HAP-1 (cell line): ENCODE measurements at places on chromosomes 5 and 9.
A peak's percentile ranks its signal among the peaks of the same experiment; 100 is the strongest.

GRCh38 chr9:133347515-133347984 lies 381 bp downstream of the MED22 start:
- peak; percentile 50 for DNase-seq

- no peak for DNase-seq
Measured at GRCh38 chr5:136013559-136013958, 15.2 kb upstream of the TGFBI start.

GRCh38 chr5:56677690-56678305 lies 137.6 kb upstream of the MAP3K1 start:
- DNase-seq, result no peak

- DNase-seq, result no peak
Measured at GRCh38 chr9:81320909-81321482, 368.4 kb downstream of the TLE1 start.

DNA sequence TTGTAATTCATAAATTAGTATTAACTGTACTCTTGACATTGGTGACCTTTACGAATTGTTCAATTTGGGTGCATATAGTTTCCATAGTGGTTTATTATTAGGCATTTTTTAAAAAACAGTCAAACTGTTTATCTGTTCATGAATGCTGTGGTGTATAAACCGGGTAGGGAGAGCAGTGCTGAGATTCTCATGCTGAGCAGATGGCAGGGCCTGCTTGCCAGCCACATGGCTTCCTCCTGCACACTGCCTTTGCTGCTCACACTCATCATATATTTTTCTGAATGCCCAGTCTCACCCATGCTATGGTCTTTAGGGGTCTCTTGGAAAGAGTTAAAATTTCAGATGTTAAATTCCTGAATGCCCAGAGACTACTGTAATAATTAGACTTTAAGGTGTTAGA lies 40.8 kb downstream of the NNT start:
- DNase-seq, result no peak

- no peak for DNase-seq
Measured at GRCh38 chr5:112014783-112015395, 257.9 kb upstream of the NREP start.
